ENCODE measurements at places on chromosomes 7 and 10.

- no peak for DNase-seq
These were observed 1.3 kb downstream of the SP8 start for GRCh38 chr7:20785157-20786048.

- DNase-seq = no peak
These were observed 26.1 kb downstream of the PRLHR start for GRCh38 chr10:118569241-118569881.

DNA sequence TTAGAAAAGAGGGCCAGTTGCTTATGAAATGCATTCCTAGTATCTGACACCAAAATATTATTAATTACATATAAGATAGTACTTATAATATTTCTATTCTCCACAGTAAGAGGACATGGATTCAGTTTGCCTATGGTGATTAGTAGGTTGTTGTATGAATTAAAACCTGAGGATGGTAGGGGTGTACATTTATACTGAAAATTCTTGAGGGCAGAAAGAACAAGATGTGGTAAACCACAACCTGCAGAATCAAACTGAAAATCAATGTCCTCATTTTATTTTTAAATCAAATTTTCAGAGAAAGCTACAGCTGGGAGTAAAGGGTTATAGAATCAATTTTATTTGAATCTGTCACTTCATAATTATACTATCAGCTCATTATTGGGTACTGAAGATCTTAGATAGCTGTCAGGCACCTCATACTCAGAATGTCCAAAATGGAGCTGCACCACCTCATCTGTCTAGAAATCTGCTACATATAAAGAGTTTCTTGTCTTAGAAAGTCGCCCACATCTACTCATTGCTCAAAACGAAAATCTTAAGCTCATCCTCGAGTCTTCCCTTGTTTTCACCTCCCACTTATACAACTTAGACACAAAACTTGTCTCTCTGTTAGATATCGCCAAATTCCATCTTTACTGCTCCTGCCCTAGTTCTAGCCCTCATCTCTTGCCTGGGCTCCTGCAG lies 65.4 kb downstream of the MYO3A start:
- no peak for DNase-seq

DNA sequence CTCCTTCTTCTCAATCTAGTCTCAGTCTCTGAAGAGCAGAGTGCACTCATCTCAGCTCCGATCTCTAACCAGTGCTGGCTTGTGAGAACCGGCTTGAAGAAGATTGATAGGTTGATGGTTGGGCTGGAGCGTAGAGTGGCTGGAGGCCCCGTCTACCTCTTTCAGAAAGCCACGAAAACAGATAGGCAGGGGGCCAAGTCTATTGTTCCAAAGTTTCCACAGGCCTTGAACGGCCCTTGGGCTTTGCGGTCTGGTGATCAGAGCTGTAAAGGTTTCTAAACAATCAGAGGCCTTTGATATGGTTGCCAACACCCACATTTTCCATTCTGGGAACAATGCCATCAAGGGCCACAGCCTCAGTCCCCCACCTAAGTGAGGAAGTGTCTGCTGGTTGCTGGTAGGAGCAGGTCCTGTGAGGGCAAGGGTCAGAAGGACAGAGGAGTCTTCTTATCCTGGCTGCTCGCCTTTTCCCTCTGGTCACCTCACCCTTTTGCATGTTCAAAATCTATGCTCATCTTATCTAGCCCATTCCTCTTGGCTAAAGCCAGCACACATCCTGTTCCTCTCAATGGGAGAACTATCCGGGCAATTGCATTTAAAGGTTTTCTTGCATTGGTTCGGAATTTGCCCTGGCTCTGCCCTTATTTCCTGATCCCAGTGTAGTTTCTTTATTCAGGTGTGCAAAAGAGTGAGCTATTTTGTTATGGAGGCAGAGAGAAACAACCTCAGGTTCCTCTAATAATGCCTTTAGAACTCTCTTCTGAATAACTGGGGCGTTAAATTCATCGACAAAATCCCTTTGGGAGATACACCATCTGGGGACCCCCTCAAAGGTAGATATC lies 70.3 kb upstream of the KMT2E start:
- peak; percentile 82 for DNase-seq

- peak; percentile 73 for DNase-seq
These were observed at the start of gene AOAH for GRCh38 chr7:36723951-36724664. TSS of gene AOAH (minus strand) at chr7:36724494. CDS start at chr7:36724148, 346 bp downstream.

GRCh38 chr10:96585736-96586418 lies 935 bp downstream of the TM9SF3 start:
- no peak for DNase-seq

GRCh38 chr7:7738177-7738576 lies 19.8 kb upstream of the RPA3 start:
- DNase-seq = no peak

GRCh38 chr7:38283809-38284208 lies 10.4 kb upstream of the TARP start:
- no peak for DNase-seq

DNA sequence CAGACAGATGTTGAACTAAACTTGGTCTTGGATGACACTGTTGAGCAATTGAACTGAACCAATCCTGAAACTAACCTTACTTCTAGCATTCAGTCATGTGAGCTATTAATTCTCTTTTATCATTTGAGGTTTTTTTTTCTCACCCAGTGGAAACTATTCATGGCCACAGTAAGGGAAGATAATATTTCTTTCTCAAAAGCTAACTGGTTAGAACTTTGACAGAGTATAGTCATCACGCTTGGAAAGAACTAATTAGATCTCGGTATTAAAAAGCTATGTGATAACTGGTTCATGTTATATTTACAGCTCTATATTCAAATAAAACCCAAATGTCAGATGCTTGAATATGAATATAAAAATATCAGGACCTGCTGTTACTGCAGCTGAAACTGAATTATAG lies 89.5 kb downstream of the OTUD1 start:
- no peak for DNase-seq

DNA sequence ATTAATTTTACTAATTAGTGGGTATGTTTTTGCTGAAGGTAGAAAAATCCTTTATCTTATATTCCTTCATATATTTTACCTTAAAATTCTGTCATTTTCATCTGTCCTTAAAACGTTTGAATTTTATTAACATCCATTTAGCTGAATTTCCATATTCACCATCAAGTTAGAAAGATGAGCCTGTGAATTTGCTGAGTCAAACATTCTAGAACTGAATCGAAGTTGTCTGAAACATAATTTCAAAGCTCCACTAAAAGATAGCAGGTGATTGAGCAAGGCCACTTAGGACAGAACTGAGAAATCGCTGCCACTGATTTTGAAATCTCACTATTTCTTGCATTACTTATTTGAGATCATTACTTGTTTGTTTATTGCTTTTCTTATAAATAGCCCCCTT lies 17.5 kb downstream of the HGF start:
- no peak for DNase-seq

DNA sequence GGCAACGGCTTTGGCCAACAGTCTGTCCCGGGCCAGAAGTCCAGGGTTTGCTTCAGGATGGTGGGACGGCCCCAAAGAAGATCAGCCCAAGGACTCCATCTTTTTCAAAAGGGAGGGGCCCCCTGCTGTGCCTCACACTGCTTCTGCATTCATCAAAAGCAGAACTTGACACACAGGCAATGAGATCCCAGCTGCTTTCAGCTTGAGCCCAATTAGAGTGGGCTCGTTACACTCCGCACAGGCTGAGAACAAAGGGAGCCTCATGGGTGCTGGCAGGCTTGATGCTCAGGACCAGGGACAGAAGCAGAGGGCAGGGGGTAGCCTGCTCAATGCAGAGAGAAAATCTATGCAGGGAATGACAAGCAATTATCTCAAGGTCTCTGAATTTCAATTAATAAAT lies 45.5 kb downstream of the VOPP1 start:
- no peak for DNase-seq

DNA sequence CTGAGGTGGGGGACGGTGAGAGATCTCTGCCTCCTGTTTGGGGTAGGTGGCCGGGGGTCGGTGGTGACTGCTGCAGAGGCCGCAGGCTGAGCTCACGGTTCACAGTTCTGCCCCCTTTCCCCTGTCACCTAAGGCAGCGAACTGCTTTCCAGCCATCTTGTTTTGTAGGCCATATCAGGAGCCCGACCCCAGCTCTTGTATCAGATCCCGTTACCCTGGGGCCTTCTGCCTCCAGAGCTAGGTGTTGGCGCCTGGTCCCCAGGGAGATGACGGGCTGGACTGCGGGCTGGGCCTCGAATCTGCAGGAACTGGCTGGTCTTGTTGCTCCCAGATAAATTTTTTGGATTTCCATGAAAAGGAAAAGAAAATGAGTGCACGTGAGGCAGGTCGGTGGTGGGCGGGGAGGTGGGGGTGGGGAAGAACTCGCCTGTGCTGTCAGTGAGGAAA lies 183.0 kb downstream of the DNAJB6 start:
- no peak for DNase-seq

- no peak for DNase-seq
These were observed 180.0 kb downstream of the GRID1 start for GRCh38 chr10:86186633-86187032.

DNA sequence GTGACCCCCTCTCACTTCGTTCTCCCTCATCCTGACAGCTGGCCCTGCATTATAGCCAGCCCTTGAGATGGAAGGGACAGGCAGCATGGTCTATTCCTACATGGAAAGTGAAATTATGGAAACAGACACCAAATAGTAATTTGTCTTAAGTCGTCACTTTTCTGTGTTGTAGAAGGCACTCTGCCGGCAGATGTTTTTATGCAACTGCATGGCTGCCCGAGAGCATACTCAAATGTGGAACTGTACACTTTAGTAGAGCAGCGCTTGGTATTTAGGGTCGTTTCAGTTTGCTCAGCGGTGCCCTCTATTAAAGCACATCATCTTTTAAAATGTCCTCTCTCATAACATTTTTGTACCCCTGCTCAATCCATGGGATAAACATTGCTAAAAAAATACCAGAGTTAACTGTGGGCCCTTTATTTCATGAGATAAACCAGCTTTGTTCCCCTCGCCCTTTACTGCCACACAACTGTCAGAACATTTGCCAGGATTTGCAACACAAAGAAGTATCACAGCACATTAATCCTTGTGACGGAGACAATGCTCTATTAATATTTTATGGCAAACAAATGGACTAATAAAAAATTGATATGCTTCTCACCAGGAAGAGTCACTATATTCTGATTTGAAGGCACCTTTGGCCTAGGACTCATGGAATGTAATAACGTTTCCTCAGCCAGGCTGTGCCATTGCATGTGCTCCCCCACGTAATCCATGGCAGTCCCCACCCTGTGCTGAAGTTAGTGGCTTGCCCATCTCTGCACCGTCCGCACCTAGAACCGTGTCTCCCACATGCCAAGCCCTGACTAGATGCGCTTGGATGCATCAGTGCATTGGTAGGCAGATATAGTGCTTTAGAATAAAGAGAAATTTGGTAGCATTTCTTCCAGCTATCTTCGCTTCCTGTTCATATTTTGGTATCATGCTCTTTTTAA lies 221.3 kb downstream of the PAXIP1 start:
- no peak for DNase-seq

GRCh38 chr10:35378541-35379210 lies 42.4 kb downstream of the CCNY start:
- DNase-seq = peak; percentile 24

DNA sequence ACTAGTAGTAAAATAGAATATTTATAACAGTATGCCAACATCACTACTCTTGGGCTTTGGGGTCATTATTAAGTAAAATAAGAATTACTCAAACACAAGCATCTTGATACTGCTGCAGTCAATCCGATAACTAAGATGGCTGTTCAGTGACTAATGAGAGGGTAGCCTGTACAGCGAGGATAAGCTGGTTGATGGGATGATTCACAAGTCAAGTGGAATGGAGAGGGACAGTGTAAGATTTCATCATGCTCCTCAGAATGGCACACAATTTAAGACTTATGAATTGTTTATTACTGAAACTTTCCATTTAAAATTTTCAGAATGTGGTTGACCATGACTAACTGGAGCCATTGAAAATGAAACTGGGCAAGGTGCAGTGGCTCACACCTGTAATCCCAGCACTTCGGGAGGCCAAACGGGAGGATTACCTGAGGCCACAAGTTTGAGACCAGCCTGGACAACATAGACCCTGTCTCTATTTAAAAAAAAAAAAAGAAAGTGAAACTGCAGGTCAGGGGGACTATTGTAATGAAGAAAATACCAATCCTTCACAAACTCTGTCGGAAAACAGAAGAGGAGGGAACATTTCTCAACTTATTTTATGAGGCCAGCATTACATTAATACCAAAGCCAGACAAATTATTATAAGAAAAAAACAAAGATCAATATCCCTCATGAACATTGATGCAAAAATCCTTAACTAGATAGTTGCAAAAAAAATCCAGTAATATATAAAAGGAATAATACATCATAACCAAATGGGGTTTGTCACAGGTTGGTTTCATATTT lies 11.2 kb downstream of the AVL9 start:
- peak; percentile 41 for DNase-seq

DNA sequence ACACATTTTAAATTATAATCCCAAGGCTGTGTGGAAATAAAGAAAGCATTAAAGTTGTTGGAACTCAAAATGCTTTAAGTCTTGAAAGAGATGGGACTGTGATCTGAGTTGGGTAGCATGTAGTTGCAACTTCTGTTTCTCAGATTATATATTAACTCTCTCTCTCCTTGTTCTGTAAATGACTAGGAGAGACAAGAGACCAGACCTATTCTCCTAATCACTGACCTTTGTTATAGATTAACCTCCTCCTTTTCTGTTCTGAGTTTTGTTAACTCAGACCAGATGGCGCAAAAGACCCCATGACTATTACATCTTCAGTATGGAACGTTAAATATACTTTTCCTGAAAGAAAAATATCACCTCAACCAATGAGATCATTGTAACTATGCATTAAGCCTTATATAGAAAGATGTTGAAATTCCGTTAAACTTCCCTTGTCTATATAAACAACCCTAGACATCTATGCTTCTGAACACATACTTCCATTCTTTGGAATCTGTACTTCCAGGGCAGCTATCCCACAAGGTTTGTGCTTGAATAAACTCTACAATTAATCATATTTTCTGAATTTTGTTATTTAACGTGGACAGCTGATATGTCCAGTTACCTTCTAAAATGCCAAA lies 143.5 kb upstream of the TRIM24 start:
- no peak for DNase-seq

GRCh38 chr7:32347244-32347828 lies 142.8 kb downstream of the LSM5 start:
- peak; percentile 32 for DNase-seq

GRCh38 chr7:124723012-124723411 lies 42.6 kb downstream of the GPR37 start:
- DNase-seq = no peak

GRCh38 chr7:34726221-34726620 lies 68.2 kb downstream of the NPSR1 start:
- no peak for DNase-seq

DNA sequence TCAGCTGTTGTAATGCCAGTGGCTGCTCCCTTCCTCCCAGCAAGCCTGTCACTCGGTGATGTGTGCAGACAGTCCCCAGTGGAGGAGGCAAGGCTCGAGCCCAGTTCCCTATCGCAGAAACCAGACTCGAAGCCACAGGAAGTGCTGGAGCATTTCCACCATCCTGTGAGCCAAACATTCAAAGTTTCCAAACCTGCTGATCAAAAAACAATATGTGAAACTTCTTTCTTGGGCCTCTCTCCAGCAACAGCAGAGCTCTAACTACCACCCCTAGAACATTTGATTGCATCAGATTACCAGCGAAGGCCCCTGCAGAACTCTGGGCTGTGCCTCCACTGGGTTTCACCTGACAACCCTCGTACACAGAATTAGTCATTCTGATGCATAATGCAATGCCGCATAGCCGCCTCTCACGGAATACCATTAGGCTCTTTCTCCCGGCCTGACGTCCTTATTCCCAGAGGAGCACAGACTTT lies 94.0 kb downstream of the ELMO1 start:
- peak; percentile 64 for DNase-seq
